ENCODE measurements at places on chromosomes 1 and 21.

GRCh38 chr1:86498281-86498680, 29.6 kb downstream of the CLCA1 start:
- DNase-seq, result no peak

- DNase-seq, result no peak
Observed at GRCh38 chr1:227770812-227771211, 35.6 kb downstream of the SNAP47 start.

DNA sequence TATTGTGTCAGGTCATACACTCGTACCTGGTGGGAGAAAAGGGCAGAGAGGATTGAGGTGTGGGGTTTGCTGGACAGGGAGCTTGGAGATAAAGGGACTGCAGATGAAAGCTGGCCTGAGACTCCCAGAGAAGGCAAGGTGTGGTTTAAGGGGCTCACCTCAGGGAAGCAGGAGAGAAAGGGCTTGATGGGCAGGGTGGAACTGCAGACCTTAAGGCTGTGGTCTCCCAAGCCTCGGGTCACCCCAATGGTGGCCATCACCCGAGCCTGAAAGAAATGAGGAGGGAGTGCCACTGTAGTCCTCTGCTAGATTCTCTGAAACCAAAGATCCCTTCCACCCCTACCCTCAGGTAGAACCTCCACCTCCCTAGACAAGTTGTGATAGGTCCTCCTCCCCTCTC, 3.7 kb upstream of the RHOC start:
- DNase-seq, result no peak

GRCh38 chr1:224496826-224497225, 62.2 kb upstream of the WDR26 start:
- no peak for DNase-seq

- no peak for DNase-seq
Observed at GRCh38 chr1:93757256-93758036, 75.8 kb upstream of the BCAR3 start.

DNA sequence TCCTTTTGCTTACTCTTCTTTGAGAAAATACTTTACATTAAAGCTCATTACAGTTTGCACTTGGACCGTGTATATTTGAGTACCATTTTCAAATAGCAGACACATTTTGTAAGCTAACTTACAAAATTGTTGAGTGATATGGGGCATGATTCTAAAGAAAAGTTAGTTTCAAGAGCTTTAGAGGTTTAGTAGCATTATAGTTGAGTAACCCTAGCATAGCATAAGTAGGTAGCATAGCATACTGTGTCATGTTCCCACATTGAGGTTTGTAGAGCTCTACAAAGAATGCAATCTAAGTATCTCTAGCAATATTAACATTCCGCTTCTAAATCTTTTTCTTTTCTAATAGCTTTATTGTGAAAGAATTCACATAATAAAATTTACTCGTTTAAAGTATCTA, 92.0 kb downstream of the ITSN1 start:
- no peak for DNase-seq

GRCh38 chr1:8370046-8370881, 52.4 kb downstream of the SLC45A1 start:
- DNase-seq, result no peak

DNA sequence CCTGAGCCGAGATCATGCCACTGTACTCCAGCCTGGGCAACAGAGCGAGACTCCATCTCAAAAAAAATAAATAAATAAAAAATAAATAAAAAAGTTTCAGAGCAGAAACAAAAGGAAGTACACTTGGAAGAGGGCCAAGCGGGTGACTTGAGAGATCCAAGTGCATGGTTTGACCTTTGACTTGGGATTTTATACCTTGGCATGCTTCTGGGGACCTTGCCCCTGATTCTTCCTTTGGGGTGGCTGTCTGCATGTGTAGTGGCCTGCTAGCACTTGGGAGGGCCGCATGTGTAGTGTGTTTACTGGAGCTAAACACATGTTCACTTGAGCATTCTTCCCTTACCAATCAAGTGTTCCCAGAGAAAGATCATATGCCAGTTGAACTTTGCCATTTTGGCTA, 114.0 kb downstream of the DTL start:
- DNase-seq, result no peak

- no peak for DNase-seq
Observed at GRCh38 chr1:8303141-8303540, 14.8 kb upstream of the SLC45A1 start.

- DNase-seq, result no peak
Observed at GRCh38 chr1:93804412-93804811, 74.6 kb downstream of the DNTTIP2 start.

DNA sequence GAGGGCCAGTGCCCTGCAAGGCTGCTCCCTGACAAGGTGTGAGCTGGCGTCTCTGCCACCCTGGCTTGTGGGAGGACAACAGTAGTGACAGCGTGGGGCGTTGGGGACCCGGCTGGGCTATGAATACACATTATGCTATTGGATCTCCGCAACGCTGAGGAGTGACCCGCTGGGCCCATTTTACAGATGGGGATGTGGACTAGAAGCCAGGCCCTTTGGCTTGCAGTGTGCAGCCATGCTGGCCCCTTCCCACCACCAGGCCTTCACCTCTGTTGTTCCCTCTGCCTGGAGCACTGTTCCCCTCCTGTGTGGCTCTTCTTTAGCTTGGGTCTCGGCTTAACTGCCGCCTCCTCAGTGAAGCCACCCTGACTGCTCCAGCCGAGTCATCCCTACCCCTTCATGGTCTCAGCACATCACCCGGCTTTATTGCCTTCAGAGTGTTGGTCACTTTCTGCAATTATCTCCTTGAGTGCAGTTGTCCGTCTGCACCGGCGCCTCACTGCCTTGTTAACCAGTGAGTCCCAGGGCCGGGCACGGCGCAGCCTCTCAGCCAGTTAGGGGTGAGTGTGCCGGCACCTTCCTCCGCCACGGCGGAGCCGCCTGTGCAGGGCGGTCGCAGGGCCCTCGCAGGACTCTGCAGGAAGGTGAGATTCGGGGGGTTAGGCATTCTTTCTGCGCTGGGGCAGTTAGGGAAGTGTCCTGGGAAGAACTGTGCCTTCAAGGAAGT, 84.4 kb upstream of the ACTL8 start:
- no peak for DNase-seq

GRCh38 chr1:188386161-188386560, 1557.4 kb downstream of the PLA2G4A start:
- no peak for DNase-seq

GRCh38 chr1:43545695-43546387, 15.2 kb downstream of the PTPRF start:
- peak; percentile 93 for DNase-seq

GRCh38 chr1:62439652-62440371, 3.0 kb downstream of the USP1 start:
- DNase-seq, result no peak

GRCh38 chr21:38956521-38956855, 150.8 kb downstream of the ETS2 start:
- no peak for DNase-seq

GRCh38 chr1:31801458-31801857, 14.4 kb downstream of the SPOCD1 start:
- no peak for DNase-seq

DNA sequence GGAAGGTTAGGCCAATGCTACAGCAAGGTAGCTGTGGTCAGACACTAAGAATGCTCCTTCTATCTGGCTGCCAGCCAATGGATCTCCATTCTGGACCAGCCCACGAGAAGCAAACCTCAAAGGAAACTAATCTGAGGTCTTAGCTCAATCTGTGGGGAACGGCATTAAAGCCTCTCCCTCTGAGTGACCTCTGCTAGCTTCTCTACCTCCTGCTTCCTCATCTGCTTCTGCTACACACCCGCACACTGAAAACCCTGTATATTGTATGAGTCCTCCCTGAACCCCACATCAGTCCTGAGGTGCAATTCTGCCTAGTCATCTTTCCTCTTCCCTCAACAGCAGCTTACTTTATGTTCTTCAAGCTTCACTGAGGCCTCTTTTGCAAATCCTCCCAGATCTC, 6.9 kb upstream of the GALE start:
- DNase-seq, result no peak

DNA sequence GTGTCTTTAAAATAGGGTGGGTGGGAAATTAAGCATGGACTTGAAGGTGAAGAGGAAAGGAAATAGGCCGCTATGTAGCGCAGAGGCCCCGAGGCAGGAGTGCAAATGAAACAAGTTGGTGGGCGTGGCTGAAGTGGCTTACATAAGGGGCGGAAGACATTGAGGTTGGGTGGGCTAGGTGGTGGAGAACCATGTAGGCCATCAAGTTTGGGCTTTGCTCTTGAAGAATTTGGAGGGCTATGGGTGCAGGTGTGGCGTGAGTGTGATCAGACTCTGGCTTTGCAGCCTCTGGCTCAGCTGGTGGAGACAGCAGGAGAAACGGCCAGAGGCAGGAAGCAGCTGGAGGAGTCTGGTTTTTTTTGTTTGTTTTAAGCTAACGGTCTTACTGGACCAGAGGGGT, 6.7 kb downstream of the SLFNL1 start:
- no peak for DNase-seq

- DNase-seq, result no peak
Observed at GRCh38 chr1:167666416-167666815, 36.4 kb downstream of the RCSD1 start.

- DNase-seq, result no peak
Observed at GRCh38 chr1:48105165-48105564, 108.0 kb upstream of the TRABD2B start.

GRCh38 chr1:16109571-16109970, 36.1 kb upstream of the FAM131C start:
- DNase-seq, result no peak

DNA sequence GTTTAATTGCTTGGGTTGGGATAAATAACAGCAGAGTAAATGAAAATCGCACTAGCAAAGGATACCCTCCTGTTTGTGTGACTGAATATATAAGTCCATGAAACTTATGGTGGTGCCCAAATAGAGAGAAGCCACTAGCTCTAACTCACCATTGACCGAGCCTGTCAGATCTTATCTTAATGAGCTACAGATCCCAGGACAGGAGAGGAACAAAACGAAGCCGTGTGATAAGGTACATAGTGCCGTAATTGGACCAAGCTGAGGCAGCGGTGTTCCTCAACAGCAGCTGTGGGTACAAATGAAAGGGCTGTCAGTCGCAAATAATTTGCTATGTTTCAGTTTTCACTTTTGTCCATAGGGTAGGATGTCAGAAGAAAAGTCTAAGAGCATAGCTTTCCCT, 276.1 kb downstream of the PTBP2 start:
- no peak for DNase-seq

DNA sequence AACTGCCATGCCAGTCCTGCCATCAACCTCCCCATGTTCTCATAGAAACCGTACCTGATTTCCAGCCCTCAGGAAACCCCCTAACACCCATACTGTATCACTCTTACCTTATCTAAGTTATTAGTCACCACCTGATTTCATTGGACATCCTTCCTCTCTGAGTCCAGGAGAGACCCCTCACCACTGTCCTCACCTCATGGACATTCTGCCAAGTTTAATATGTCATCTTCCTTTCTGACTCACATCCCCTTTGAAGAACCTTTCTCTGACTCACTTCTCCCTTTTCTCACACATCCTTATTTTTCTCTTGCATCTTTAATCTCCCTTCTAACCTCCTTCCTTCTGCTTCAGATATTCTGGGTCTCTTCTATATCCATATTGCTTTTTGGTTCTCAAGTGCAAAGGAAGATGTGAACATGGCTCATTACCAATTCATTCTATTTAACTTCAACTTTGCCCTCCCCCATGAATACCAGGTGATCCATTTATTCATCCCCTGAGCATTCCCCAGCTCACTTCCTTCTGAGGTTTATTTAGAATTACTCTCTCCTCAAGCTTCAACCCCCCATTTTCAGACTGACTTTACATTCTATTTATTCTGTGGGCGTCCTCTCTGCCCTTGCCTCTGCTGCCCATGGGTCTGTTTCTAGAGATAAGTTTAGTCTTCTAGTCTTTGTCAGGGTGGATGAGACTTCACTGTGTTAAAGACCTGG, 206.8 kb upstream of the ESRRG start:
- DNase-seq, result no peak

GRCh38 chr1:203129501-203130231, 2.1 kb downstream of the ADORA1 start:
- no peak for DNase-seq

DNA sequence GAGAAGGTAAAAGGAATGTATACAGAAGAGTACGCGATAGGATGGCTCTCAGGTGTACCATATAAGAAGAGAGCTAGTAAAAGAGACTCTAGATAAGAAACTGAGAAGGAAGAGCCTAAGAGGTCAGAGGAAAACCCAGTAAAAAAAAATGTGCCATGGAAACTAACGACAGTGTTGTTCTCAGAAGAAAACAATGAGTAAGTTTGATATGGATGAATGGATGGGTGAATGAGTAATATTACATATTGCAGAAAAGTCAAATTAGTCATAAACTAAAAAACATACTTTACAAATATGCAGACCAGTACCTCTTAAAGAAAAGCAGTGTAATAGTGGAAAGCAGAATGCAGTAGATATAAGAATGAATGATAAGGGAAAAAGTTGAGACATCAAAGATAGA, 316.2 kb downstream of the HMCN1 start:
- DNase-seq, result no peak

Measured in NT2/D1 (cell line).